ENCODE measurements at places on chromosomes 6 and 20. TPM values are rescaled to one million over a fixed set of nuclear protein-coding genes. Genes with fewer than 3 reads are reported as not detected.
A peak's percentile ranks its signal among the peaks of the same experiment; 100 is the strongest.

Gene ITPA
- 40.5 TPM for polyA plus RNA-seq

Gene KCNK5
- not detected for polyA plus RNA-seq

Gene LHFPL5
- polyA plus RNA-seq, result not detected

Gene SIRPB2
- 2.1 TPM for polyA plus RNA-seq

Gene SUMO4
- 0.09 TPM for polyA plus RNA-seq

Gene DEFB132
- polyA plus RNA-seq, result not detected

DNA sequence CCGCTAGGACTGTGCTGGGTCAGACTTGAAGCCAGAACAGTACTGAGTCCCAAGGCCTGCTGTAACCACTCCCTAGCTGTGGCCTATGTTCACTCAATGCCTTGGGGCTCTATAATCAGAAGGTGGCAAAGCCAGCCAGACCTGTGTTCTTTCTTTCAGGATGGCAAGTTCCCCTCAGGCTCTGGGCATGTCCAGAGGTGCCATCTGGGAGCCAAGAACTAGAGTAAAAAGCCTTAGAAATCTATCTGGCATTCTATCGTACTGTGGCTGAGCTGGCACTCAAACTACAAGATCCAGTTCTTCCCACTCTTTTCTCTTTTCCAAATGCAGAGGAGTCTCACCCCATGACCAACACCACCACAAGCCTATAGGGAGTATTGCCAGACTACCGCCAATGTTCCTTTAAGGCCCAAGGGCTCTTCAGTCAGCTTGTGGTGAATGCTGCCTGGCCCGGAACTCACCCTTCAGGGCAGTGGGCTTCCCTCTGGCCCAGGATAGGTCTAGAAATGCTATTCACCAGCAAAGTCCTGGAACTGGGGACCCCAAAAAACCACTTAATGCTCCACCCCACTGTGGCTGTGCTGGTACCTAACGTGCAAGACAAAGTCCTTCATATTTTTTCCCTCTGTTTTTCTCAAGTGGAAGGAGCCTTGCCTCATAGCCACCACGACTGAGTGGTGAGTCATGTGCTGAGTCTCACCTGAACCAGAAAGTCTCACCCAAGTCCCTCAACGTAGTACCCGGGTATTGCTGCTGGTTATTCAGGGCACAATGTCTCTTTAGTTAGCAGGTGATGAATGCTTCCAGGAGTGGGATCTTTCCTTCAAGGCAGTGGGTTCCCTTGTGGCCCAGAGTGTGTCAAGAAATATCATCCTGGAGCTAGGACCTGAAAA lies 8.6 kb upstream of the SIRPB2 start:
- peak; percentile 96 for DNase-seq

GRCh38 chr6:131061041-131061750 lies 1.8 kb downstream of the EPB41L2 start:
- DNase-seq, result no peak

- DNase-seq, result no peak
These were observed 76.0 kb downstream of the EZR start for GRCh38 chr6:158743033-158743651.

GRCh38 chr6:43021270-43022047 lies at the start of gene RRP36:
TSS of gene RRP36 (plus strand) at chr6:43021623. CDS start at chr6:43021655, 32 bp downstream.
- no peak for DNase-seq

DNA sequence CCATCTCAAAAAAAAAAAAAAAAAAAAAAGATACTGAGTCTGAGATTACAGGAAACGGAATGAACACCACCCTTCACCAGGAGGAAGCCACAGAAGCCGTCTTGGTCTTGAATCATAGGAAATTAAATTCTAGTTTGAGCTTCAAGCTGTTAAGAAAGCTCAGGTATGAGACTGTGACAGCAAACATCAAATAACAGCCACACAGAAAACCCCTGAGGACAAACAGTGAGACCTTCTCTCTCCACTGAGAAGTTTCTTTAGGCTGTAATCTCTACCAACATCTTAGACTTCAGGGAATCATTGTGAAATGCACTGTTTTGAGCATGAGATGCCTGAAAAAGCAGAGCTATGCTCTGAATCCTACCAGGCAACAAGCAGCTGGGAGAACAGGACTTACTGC lies 30.8 kb downstream of the PDE10A start:
- DNase-seq, result no peak

DNA sequence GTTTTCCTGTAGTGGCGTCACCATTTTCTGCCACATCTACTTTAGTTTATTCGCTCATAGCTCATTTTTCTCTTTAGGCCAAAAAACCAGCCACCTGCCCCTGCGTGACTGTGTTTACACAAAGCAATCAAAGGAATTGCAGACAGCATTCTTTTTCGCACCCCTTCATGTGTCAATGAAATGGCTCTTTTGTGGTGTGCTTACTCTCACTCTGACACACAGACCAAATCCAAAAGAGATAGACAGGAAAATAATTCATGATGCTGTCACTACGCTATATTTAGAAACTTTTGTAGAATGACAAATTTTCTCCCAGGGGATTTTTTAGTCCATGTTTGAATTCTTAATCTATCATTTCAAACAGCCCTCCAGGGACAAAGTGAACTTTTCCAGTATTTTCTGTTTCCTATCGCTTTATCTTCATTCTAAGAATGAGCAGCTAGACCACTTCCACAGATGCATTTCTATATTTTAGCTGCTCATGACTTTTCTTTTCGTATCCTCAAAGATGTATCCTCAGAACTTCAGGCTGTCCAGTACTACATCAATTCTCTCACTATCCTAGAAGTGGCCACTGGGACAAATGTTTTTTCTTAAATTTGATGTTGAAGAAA lies 37.9 kb upstream of the KHDRBS2 start:
- DNase-seq, result no peak

DNA sequence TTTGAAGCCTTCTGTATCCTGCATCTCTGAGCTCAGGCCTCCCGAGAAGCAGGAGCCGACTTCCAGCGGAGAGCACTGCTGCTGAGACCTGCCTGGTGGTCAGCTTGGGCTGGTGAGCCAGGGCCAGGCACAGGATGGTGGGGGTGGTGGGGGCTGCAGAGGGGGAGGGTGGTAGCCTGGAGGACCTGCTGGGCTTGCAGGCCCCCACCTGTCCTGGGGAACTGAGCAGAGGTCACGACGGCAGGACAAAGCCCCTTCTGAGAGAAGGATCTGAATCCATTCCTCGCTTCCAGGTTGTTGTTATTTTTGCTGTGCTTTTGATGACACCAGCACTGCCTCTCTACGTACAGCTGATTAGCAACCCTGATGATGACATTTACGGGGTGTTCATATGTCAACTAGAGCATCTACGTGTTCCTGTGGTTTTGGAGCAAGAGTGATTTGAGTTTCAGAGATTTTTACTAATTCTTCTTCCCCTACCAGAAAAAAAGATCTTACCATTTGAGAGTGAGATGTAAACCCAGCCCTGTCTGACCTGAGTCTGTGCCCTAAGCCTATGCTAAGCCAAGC lies 35.7 kb upstream of the CD93 start:
- no peak for DNase-seq

GRCh38 chr6:170159022-170159965 lies 131.6 kb downstream of the DLL1 start:
- no peak for DNase-seq
